Activated CD8-positive, alpha-beta memory T cell treated with anti-CD3 and anti-CD28 coated beads, Interleukin-2, amount 50 U/mL, for 48 hours (primary cell): ENCODE measurements at places on chromosomes 13 and 19.

DNA sequence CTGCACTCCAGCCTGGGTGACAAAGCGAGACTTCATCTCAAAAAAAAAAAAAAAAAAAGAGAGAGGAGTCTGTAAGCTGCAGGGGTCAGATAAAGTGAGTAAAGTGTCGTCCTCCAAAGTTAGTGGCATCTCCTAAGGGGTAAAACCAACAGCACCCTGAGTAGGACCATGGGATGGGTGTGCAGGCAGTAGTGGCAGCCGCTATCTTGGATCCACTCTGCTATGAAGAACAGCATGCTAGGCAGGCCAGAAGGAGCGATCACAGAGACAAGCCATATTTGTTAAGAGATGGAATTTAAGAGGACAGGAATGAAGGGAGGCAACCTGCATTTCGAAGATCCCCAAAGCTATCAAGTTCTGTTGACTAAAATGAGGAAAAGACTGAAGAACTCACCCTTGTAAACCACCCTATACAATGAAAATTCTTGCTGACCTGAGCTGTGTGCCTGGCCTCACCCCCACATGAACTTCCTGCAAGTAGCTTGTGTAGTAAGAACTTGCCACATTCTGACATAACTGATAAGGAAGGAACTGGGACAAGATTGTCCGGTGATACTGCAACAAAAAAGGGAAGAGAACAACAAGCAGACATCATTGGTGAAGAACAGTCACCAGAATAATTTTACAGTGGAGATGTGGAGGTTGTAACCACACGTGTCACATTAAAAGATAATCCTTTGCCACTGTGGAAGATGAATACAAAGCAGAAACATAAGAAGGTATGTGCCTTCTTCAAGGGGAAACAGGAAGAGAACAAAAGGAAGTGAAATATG is 16.2 kb downstream of the DPY19L3 start:
- no peak for DNase-seq

DNA sequence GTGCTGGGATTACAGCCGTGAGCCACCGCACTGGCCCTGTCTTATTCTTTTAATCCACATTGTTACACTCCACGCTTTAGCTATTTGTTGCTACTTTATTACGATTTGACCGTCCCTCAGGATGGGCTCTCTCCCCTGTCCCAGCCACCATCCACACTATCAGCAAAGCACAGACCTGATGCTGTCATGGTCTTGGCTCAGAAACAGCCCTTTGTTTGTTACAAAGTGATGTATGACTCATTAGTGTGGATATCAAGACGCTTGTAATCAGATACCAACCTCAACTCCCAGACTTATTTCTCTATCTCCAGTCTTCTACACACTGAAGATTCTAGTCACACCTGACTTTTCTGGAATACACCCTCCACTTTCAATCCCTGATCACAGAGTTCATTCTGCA is 84.6 kb upstream of the FREM2 start:
- DNase-seq = no peak

GRCh38 chr13:78589206-78589605 is 14.1 kb downstream of the POU4F1 start:
- no peak for DNase-seq

GRCh38 chr13:43285933-43286597 is 262.7 kb downstream of the DNAJC15 start:
- DNase-seq = no peak

DNA sequence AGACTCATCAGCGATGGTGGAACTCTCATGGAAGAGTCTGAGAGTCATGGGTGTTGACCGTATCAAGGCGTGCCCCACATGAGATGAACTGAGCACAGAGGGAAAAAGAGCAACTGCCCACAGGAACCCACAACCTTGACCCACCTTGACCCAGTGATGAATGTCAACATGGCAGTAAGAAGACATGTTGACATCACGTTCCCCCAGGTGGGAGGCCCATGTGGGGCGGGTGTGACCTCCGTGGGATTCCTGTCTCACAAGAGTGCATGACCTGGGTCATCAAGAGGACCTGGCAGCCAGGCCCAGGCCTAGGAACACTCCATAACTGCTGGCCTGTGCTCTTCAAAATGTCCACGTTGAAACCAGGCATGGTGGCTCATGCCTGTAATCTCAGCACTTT is 45.8 kb downstream of the EPS15L1 start:
- no peak for DNase-seq

- no peak for DNase-seq
Measured at GRCh38 chr13:70568571-70568970, 460.3 kb upstream of the KLHL1 start.

DNA sequence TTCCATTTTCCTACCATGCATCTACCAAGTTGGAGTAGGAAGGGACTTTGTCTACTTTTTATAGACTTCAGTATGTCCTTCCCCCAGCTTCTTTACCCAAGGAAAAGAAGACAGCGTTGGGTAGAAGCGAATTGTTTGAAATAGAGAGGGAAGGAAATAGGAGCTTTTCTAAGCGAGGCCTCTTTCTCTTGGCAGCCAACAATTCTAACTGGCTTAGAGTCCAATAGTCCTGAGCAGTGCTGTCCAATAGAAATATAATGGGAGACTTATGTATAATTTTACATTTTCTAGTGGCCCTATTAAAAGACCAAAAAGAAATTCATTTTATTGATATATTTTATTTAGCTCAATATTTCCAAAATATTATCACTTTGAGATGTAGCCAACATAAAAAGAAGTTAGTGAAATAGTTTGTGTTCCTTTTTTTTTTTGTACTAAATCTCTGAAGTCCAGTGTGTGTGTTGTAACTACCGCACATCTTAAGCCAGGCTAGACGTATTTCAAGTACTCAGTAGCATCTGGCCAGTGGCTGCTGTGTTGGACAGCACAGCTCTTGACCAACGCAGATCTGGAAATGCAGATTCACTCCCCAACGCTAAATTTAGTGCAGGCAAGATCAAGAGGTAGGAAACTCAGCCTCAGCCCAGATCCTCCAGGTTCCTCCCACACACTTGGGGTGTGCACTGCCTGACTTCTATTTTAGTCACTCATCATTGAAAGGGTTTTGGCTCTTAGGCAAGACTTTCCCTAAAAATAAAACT is 179.2 kb downstream of the SHISA2 start:
- no peak for DNase-seq

- no peak for DNase-seq
Measured at GRCh38 chr13:105345730-105346129, 1189.7 kb downstream of the EFNB2 start.

GRCh38 chr13:61728471-61728870 is 312.8 kb upstream of the PCDH20 start:
- DNase-seq = no peak

DNA sequence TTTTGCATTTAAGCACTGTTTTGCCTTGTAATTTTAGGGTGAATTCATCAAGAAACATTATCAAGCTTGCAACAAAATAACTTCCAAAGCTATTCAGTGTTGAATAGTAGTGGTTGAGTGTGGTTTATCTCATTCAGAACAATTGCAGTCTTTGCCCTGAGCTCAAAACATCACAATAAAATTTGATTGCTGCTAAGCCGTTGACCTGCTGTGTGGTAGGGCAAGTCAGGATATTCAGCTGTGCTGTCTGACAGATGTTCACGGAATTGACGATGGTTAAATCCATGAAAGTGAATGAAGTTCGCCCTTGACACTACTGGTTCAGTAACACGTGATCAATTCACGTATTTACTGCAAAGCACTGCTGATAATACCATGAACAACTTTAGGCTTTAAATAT is 66.9 kb downstream of the GJA3 start:
- DNase-seq = no peak

DNA sequence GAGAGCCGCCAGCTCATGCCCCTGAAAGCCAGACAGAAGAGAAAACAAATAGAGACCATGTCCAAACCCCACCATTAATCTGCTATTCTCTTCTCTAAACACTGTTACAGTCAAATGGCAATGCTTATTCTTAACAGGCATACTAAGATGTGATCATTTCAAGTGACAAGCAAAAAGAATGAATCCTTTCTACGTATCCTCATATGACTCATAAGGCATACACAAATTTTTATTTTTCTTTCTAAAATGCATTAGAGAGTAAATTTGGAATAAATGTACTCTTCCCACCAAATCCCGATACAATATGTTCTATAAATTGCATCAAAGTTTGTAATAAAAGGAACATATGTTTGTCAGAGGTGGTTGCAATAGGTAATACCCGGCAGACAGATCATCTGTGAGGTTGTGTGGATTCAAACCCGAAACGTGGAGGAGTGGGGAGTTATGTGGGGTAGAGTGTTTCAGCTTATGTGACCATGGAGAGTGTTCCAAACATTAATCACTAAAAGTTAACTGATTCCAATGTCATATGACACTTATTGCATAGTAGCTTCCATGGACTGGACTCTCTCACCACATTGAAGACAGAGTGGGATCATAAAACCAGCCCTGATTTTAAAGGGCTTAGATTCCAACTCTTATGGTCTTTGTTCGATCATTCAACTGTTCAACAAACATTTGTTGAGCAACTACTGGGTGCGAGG is 213.1 kb downstream of the DCLK1 start:
- DNase-seq = no peak

- DNase-seq = no peak
Measured at GRCh38 chr13:111131048-111131447, 15.9 kb downstream of the ARHGEF7 start.

GRCh38 chr19:8251025-8251472 is 41.9 kb downstream of the CERS4 start:
- no peak for DNase-seq

DNA sequence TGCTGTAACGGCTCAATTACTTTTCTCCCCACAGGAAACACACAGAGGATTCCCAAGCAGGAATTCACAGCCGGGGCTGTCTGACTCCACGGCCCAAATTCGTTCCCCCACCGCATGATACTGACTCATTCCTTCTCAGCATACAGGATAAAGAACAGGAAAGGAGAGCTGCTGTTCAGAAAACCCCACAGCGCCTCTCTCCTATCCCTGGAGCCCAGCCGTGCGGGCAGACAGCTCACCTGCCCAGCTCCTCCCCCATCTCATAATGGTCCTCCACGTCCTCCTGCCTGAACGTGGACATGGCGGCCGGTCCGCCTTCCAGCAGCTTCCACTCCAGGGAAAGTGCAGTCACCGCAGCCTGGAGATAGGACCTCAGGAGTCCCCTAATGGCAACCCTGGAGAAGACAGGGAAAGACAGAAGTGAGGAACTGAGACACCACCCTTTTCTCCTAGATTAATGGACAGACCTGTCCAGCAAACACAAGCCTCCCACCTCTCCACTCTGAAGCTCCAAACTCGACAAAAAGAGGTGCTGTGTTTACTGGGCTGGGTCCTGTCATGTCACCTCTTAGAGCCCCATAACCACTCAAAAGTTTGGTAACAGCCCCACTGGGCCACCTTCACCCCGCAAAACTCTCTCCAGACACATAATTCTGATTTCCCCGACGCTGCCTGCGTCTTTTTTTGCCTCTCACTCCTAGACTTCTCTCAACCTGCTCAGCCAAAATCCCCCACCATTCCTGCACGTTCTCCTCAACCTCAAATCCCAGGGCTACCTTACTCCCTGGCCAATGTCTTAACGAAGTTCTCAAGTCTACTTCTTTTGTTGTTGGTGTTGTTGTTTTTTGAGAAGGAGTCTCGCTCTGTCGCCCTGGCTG is 1.2 kb downstream of the DAPK3 start:
- no peak for DNase-seq

DNA sequence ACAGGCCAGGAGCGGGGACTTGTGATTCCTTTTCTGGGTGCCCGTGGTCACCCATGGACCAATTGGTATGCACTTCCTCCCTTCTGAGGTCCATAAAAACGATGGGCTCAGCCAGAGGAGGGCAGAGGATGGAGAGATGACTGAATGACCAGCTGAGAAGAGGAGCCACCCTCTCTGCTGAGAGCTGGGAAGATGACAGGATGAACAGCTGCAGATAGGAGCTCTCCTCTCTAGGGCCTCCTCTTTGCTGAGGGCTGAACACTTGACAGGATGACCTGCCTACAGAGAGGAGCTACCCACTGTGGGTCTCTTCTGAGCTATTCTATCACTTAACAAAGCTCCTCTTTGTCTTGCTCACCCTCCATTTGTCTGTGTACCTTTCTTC is 4.1 kb downstream of the IGFL4 start:
- no peak for DNase-seq

- no peak for DNase-seq
Measured at GRCh38 chr19:33426621-33427361, 53.3 kb downstream of the CEBPG start.

GRCh38 chr19:48081106-48081505 is 29.5 kb downstream of the PLA2G4C start:
- no peak for DNase-seq

GRCh38 chr13:37995092-37995491 is 125.5 kb upstream of the TRPC4 start:
- DNase-seq = no peak

DNA sequence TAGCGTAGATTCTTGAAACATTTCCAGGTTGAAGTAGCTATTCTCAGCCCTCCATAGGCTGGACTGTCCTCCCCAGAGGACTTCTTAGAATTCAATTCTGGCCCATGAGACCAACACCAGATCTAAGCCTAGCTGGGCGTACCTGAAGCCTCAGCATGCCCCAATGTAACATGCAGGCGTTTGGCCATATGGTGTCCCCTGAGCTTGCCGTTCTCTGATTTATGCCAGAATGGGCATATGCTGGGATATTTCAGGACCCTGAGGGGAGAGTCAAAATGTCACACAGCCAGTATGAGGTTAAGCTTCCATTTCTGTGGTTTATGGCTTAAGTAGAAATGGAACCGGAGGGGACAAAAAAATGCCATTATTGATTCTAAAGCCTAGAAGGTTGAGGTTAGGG is 317.7 kb upstream of the OBI1 start:
- no peak for DNase-seq

DNA sequence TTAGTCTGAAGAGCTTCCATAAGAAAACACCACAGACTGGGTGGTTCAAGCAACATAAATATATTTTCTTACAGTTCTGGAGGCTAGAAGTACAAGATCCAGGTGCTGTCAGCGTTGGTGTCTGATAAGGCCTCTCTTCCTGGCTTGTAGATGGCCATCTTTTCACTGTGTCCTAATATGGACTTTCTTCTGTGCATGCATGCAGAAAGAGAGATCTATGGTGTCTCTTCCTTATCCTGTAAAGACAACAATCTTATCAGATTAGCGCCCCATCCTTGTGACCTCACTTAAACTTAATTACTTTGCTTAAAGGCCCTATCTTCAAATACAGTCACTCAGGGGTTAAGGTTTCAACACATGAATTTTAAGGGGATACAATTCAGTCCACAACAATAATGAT is 14.1 kb upstream of the NDFIP2 start:
- no peak for DNase-seq

DNA sequence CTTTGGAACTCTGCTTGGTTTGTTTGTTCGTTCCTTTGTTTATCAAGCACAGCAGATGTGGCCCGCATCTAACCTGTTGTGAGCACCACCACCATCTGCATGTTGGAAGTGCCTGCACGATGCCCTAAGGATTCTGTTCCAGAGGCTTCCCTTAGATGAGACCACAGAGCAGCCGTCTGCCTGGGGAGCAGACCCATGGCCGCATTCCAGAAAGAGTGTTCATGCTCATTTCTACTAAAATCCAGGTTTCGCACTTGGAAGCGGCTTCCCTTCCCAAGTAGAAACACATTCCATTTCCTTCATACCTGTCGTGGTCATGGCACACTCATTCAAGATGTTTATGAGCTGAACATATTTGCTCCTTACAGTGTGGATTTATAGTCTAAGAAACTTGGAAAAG is 27.2 kb downstream of the COL4A2 start:
- no peak for DNase-seq

GRCh38 chr13:37216331-37216730 is 110.9 kb upstream of the CSNK1A1L start:
- no peak for DNase-seq
